ENCODE measurements at places on chromosomes 6 and 20.

DNA sequence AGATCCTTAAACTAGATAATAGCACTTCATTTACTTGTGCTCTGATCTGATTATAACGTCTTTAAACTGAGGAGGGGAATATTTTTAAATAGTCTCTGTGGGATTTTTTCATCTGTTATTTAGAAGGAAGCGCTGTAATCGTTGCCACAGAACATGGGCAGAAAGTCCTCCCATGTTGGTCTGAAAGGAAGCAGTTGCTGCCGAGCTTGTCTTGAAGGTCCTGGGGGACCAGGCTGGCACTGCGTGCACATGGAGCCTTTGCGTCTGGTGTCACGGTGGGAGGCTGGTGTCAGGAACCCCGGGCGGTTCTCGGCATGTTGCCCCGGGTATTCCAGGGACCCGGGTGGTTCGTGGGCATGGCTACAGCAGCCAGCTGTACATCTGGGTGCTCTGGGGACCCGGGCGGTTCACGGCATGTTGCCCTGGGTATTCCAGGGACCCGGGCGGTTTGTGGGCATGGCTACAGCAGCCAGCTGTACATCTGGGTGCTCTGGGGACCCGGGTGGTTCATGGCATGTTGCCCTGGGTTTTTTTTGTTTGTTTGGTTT is 11.5 kb downstream of the TPD52L2 start:
- peaks cover 10% of the 10 kb centered on the region for H3K4me1 ChIP-seq
- DNase-seq: no peak
- no peaks in the 10 kb centered on the region for H3K36me3 ChIP-seq
- H3K4me3 ChIP-seq: no peak overlapping the region
- H3K27ac ChIP-seq: no peak overlapping the region

DNA sequence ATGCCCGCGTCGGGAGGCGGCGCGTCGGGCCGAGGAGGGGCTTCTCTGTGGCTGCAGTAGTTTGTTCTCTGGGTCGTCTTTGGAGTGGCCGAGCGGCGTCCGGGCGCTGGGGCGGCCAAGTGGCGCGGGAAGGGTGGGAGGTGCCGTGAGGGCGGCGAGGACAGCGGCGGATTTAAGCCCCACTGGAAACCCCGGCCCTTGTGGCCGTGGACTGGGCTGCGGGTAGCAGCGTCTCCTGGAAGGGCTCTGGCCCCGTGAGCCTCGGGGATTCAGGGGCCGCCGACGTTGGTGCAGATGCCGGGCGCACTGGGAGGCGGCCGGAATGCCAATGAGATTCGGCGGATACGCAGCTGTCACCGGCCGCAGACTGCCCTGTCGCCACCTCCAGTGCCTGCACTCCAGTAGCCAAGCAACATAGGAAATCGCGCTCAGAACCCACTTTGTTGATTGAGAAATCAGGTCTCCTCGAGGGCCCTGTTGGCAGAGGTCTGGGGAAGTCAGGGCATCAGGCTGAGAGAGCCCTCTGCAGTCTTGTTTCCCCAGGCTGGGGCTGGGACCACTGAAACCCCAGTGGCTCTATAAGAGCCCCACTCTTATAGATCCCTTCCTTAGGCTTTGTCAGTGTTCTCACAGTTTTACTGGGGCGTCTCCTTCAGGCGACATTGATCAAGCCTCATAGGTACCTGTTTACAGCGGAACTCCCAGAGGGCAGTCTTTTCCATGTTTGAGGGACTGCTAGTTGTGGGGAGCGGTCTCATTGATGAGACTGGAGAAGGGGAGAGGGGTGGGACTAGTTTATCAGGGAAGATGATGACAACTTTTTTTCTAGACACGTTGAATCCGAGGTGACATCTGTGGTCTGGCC is 642 bp downstream of the GZF1 start:
- peak overlapping the region; percentile 82 for H3K27ac ChIP-seq
- DNase-seq: peak; percentile 77
- peak overlapping the region; percentile 2 for H3K4me3 ChIP-seq
- no peaks in the 10 kb centered on the region for H3K27me3 ChIP-seq

- no peak for DNase-seq
- no peaks in the 10 kb centered on the region for H3K27me3 ChIP-seq
- H3K27ac ChIP-seq: no peak overlapping the region
- no peaks in the 10 kb centered on the region for H3K4me1 ChIP-seq
- no peaks in the 10 kb centered on the region for H3K36me3 ChIP-seq
These were observed 311.4 kb downstream of the TFAP2C start for GRCh38 chr20:56940466-56940865.

DNA sequence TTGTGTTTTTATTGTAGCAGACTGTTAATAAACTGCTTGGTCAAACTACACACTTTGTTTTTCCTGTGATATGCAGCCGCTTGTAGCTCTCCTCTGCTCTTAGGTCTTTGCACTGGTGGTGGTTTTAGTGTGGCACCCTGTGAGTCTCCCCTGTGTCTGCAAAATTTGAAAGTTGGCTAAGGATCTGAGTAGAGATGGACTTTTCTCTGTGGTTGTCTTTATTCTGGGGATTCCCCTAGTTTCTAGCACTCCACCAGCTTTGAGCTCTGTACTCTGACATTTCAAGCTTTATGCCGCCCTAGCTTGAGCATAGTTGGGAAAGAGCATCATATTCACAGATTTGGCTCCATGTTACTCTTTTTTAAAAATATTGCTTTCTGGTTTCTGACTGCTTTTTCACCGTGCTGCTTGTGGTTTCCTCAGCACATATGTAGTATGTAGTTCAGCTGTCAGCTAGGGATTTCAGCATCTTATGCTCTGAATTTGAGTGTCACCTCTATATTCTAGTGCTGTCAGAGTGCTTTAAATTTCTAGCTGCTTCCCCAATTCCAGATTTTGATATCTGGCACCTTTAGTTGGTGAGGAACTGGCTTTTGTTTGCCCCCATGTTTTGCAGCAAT is 25.4 kb downstream of the CDYL start:
- peaks cover 8% of the 10 kb centered on the region for H3K4me1 ChIP-seq
- no peaks in the 10 kb centered on the region for H3K27me3 ChIP-seq
- no peaks in the 10 kb centered on the region for H3K36me3 ChIP-seq
- DNase-seq: no peak

- no peak for DNase-seq
- H3K4me1 ChIP-seq: no peaks in the 10 kb centered on the region
- H3K27ac ChIP-seq: no peak overlapping the region
- H3K4me3 ChIP-seq: no peak overlapping the region
- H3K27me3 ChIP-seq: no peaks in the 10 kb centered on the region
These were observed 26.6 kb upstream of the ILRUN start for GRCh38 chr6:34723203-34723602.

DNA sequence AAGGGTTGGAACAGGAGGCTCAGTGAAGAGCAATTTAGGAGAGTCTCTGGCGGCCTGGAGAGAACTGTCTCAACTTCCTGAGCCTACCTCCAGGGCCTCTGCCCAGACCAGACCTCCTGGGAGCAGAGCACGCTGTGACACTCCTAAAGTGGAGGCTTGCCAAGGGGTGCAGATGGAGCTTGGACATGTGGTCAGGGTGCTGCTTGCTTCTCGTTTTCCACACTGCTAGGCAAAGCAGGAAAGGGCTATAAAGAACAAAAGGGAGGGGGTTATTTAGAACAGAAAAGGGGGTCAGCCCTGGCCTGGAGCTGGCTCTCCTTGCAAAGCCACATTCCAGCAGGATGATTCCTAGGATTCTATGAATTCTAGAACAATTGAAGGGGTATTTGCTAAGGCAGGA is 145.7 kb upstream of the GGTLC1 start:
- H3K27ac ChIP-seq: no peak overlapping the region
- H3K36me3 ChIP-seq: no peaks in the 10 kb centered on the region
- H3K4me3 ChIP-seq: no peak overlapping the region
- no peak for DNase-seq

DNA sequence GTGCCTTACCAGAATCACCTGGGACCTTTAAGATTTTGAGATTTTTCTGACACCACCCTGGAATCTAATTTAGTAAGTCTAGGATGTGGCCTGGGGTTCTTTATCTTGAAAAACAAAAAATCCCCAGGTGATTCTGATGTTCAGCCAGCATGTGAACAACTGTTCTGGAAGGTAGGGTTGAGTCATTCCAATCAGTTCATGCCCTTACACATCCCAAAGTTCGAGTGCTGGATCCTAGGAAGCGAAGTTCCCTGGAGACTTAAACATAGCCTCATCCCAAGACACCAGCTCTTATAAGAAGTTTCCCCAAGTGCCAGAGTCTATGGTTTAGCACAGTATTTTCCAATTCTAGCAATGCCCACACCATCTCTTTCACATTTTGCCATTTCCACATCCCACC is 6.3 kb upstream of the TSHZ2 start:
- DNase-seq: no peak
- H3K27me3 ChIP-seq: no peaks in the 10 kb centered on the region
- H3K4me3 ChIP-seq: no peak overlapping the region
- no peaks in the 10 kb centered on the region for H3K36me3 ChIP-seq
- no peaks in the 10 kb centered on the region for H3K4me1 ChIP-seq

- no peaks in the 10 kb centered on the region for H3K36me3 ChIP-seq
- H3K4me3 ChIP-seq: no peak overlapping the region
- no peak for DNase-seq
- H3K27me3 ChIP-seq: no peaks in the 10 kb centered on the region
- no peaks in the 10 kb centered on the region for H3K4me1 ChIP-seq
These were observed 53.2 kb downstream of the VSTM2L start for GRCh38 chr20:37956107-37956585.

GRCh38 chr6:136344420-136344819 is 54.8 kb upstream of the BCLAF1 start:
- H3K4me1 ChIP-seq: peaks cover 16% of the 10 kb centered on the region
- no peak overlapping the region for H3K4me3 ChIP-seq
- DNase-seq: no peak
- H3K27ac ChIP-seq: no peak overlapping the region
- no peaks in the 10 kb centered on the region for H3K36me3 ChIP-seq

GRCh38 chr20:5967469-5967868 is 17.0 kb downstream of the MCM8 start:
- no peak overlapping the region for H3K4me3 ChIP-seq
- H3K27ac ChIP-seq: no peak overlapping the region
- H3K4me1 ChIP-seq: no peaks in the 10 kb centered on the region
- no peaks in the 10 kb centered on the region for H3K27me3 ChIP-seq

Measured in adrenal gland (tissue), 19 donors.